CD4-positive, alpha-beta T cell treated with Interleukin-2 at 100 ng/mL for 4 hours (primary cell): ENCODE measurements at places on chromosomes 5 and 9.

- no peak for DNase-seq
Observed at GRCh38 chr5:9283021-9283420, 262.9 kb downstream of the SEMA5A start.

DNA sequence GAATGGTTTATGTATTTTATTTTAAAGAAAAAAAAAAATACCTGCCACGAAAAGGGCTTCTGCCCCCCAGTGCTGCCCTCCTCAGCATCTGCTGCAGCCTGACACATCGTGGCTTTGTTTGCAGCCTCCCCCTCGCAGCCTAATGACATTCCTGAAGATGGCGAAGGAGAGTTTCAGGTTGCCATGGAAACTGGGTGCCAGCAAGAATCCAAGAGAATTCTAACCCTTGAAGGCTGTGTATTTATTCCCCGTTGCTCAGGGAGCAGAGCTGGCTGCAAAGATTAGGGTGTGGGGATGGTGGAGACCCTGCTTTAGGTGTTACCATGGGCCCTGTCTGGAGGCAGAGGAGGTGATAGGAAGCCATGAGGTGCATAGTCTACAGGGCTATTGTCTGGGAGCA is 126.6 kb downstream of the NSG2 start:
- no peak for DNase-seq

DNA sequence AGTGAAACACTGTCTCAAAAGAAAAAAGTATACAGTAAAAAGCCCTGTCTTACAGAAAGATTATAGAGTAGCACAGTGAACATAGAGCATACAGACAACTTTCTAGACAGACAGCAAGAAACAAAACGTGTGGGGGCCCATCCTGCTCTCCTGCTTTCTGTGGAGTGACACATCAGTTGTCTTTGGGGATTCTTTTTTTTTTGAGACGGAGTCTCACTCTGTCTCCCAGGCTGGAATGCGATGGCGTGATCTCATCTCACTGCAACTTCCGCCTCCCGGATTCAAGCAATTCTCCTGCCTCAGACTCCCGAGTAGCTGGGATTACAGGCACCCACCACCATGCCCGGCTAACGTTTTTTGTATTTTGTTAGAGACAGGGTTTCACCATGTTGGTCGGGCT is 14.9 kb downstream of the CDHR2 start:
- no peak for DNase-seq

GRCh38 chr5:157611571-157612476 is 36.2 kb upstream of the ADAM19 start:
- no peak for DNase-seq

GRCh38 chr5:1737790-1738405 is 61.7 kb downstream of the MRPL36 start:
- peak; percentile 59 for DNase-seq

DNA sequence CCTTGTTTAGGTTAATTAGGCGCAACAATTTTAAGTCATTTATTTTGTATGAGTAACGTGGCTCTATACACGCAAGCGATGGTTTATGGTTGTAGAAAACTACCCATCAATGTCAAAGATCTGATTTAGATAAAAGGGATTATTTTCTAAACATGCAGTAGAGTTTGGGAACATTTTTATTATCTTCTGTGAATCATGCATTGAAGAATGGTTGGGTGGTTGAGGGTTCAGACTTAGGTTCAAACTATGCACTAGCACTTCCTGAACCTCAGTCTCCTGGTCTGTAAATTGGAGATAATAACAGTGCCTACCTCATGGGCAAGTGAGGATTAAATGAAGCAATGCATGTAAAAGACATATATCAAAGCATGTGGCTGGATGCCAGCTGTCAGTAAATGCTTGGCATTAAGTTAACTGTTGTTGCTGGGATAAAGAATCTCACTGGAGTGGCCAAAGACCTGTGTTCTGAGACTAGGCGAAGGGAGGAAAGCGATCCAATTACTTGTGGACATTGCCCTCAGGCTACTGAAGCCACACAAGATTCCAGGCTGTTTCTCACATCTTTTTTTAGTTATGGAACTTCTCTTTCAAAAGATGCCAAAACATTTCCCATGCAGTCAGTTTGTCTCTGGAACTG is 1.1 kb upstream of the OTULINL start:
- no peak for DNase-seq
